Activated T-helper 2 cell treated with anti-CD3 and anti-CD28 coated beads, Interferon-gamma antibody, Interleukin-2, Interleukin-4, amounts not matched to agents 10 μg/mL and 5 μg/mL and 100 μg/mL, durations not matched to agents 14 hours and 24 hours and 36 hours (primary cell): ENCODE measurements at places on chromosomes 11 and 22. TPM values are rescaled to one million over a fixed set of nuclear protein-coding genes. Genes with fewer than 3 reads are reported as not detected.

The MCAM gene
- total RNA-seq, result 6.0 and 7.2 TPM in 2 replicates

The ANO3 gene
- not detected in 2 replicates for total RNA-seq

The CTSC gene
- 82.4 and 82.6 TPM in 2 replicates for total RNA-seq

The TMEM86A gene
- total RNA-seq, result 0.11 and 0.55 TPM in 2 replicates

The CADM1 gene
- 1.7 and 2.9 TPM in 2 replicates for total RNA-seq

The MYOD1 gene
- total RNA-seq, result not detected in 2 replicates

The CHRM4 gene
- total RNA-seq, result 0.11 and 0.23 TPM in 2 replicates

DNA sequence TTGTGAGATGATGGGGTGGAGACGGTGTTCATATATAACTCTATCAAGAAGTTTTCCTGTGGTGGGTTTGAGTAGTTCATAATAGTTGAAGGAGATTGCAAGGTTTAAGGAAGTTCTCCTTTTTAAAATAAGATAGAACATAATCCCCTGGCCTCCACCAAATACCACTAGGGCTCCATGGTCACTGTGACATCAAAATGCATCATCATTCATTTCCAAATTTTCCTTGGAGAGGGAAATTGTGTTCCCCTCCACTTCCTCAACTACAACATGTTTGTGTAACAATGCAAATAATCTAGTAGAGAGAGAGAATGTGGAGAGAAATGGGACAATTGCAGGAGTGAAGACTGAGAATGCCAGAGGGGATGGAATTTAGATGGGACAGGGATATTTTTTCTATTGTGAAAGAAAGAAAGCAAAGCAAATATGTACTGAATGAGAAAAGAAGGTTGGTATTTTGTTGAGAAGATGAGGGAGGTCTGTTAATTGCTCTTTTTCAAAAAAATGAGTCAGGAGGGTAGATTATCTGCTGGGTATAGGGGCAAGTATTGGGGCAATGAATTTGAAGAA is 33.4 kb upstream of the ZBED5 start:
- no peak for DNase-seq

- DNase-seq, result no peak
These were observed 35.9 kb upstream of the SESN3 start for GRCh38 chr11:95266751-95267374.

- no peak for DNase-seq
These were observed 22.2 kb downstream of the PDHX start for GRCh38 chr11:34938611-34939010.

DNA sequence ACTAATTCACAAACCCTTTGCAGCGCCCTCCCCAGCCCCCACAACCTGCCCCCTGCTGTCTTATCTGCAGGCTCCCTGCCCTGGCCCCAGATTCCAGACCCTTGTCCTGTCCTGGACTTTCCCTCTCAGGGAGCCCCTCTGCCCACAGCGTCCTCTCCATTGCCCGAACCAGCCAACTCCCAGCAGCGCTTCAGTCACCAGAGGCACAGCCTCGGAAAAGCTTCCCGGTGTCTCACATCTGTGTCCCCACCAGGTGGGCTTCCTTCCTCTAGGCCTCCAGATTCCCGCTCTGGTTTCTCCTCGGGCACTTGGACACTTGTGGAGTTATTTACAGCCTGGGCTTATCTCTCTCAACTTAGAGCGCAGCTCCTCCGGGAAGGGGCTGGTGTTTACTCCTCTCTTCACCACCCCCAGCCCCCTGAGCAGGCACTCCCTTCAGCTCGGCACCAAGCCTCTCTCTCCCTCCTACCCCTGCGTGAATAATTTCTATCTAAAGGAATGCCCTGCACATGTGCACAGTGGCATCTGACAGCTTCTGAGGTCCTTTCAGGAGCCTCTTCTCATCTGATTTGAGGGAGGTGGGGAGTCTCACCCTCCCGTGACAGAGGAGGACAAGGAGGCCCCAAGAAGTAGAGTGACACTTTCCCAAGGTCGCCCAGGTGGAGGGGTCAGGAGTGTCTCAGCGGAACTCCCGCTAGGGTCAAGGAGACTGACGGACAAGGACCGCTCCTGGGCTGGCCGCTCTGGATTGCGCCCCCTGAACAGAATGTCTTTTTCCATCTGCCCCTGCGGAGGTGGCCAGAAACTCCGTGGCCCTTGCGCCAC is 838 bp downstream of the WNT11 start:
- DNase-seq, result no peak

DNA sequence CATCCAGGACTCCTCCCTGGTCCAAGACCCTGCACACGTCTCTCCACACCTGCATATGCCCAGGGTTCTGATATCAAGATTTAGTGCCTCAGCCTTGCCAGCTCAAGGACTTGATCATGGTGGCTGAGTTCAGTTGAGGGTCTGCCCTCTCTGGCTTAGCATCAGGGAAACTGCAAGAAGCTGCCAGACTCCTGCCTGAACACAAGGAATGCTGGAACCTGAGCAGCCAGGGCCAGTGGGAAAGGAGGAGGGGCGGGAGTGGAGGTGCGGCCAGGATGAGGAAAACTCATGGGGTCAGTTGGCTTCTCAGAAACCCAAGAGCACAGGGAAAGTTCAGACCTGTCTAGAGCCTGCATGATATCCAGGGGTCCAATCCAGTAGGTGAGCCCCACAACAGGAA is 546.1 kb downstream of the BUD13 start:
- DNase-seq, result no peak

- no peak for DNase-seq
These were observed 539.5 kb upstream of the LUZP2 start for GRCh38 chr11:23957314-23957713.

GRCh38 chr11:72885749-72886609 is 71.8 kb downstream of the ATG16L2 start:
- no peak for DNase-seq

- DNase-seq, result no peak
These were observed 76.9 kb upstream of the CTSC start for GRCh38 chr11:88414385-88414861.

DNA sequence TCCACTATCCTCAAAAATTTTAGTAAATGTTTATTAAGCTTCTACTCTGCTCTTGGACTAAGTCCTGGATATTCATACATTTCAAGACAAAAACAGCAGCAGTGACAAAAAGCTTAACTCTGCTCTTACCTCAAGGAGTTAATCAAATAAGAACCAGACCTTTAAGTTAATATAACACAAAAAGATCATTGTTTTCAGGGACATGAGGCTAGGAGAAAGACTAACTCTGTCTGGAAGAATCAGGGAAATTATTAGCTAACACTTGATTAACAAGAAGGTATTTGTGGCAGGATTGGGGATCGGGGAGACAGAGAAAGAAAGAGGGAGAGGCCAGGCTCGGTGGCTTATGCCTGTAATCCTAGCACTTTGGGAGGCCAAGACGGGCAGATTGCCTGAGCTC is 74.4 kb downstream of the PPP2R1B start:
- DNase-seq, result no peak

- DNase-seq, result no peak
These were observed 23.9 kb downstream of the PIK3C2A start for GRCh38 chr11:17183836-17184235.

DNA sequence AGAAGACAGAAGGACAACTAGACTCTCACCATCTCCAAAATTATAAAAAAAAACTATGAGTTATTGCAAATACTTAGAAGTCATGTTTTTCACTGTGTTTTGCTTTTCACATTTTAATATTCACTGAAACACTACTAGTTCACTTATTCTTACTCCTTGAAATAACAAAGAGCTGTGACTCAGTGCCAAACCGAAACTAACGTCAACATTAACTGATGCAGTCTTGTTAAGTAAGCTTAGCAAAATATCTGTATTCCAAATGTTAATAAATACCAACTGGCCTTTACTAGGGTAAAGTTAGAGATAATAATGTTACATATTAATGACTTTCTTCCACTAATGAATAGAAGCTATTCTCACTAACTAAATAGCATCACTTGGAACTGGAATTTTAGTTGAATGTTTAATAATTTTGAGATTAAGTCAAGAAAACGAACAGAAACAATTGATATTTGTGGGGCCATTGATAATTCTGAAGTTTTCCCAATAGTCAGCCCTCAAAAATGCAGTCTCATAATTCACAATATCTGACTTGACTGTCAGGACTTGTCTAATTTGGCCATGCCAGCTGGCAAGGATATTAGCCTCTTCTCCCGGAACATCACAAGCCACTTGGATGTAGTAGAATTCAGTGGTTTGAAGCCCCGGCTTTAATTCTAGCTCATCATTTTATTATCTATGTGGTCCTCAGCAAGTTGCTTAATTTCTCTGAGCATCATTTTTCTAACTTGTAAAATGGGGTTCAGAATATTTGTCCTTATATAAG is 230.1 kb upstream of the DDI1 start:
- DNase-seq, result no peak
